ENCODE measurements at places on chromosomes 4 and X. TPM values are rescaled to one million over a fixed set of nuclear protein-coding genes. Genes with fewer than 3 reads are reported as not detected.

DNA sequence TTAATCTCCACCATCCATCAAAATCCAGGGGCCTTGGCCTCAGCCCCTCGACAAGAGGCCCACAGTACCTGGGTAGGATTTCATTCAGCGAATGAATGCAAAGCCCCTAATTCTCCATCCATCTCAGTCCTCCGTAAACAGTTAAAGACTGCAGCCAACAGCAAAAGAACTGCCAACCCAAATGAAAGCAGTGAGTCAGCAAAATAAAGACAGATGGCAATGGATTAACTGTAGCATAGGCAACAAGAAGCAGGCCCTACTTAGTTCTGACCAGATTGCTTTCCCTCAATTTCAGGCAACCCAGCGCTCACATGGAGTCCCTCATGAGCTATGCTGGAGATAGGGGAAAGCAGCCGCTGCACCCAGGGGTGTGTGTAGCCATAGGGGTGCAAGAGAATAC, 21.4 kb downstream of the PLAC1 start:
- no peak for DNase-seq

DNA sequence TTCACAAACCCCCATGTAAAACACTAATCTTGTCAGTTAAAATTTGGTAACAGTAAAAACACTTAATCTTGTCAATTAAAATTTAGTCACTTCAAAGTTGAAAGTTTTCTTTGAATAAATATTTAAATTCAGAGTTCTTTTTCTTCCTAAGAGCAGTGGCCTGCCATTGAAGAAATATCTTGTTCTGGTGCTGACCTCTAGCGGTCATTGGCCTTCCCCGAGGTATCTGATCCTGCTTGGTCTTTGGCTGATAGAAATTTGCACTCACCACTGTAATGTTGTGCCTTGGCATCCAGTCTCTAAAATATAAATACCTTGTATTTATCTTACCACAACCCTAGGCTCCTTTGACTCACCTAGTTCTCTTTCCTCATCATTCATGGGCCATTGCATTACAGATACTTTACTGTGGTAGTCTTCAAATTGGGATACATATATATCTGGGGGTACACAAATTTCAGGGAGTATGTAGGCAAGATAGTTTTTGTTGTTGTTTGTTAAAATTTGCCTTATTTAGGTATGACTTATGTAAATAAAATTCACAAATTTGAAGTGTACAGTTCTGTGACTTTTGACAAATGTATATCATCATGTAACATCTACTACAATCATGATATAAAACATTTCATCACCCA, 6.7 kb upstream of the ART3 start:
- DNase-seq: peak; percentile 39

- DNase-seq: no peak
Observed at GRCh38 chr4:37762294-37762990, 64.0 kb upstream of the PGM2 start.

GRCh38 chr4:5381961-5382441, 326.4 kb downstream of the EVC2 start:
- DNase-seq: no peak

GRCh38 chr4:67810011-67810410, 55.8 kb upstream of the GNRHR start:
- DNase-seq: no peak

DNA sequence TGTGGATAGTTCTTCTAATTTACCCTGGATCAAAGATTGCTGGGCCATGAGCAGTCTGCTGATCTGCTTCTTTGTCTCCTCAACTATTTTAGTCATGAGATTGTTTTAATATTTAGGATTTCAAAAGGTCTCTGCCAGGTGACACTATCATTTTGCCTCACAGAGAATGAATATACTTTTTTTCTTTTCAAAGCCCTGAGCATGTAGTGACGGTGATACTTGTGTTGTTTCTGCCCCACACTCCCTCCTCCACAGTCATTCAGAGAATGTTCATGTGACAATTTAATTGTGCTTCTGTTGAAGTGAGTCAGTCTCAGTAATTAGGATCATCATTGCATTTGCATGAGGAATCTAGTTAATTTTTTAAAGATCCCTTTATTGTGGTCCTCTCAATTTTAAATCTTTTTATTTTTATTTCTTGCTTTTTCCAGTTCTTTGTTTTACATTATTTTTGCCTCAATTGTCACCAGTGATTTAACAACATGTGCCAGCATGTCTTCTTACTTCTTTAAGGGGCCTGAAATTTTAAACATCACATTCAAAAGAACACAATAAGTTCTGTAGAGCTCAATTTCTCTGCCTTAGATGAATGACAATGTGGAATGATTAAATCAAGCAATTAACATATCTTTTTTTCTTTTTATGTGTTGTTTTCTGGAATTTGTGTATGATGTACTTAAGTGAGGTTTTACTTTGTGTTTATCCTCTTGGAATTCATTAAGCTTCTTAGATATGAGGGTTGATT, 12.3 kb downstream of the MMRN1 start:
- no peak for DNase-seq

DNA sequence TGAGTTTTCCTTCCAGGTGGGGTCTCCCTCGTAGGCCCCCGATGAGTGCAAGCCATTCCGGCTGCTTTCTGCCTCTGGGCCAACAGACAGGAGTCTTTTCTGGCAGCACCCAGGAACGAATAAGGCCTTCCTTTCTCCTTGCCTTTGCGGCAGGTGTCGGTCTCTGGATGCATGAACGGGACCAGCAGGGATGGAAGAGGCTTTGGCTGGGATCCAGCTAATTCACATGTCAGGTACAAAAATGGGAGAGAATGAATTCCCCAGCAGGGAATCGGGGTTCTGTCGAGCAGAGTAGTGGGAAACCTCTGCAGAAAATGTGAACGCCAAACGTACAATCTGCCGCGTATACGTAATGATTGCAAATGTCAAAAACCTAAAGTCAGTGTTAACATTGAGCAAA, 146.1 kb upstream of the TBL1X start:
- no peak for DNase-seq

GRCh38 chr4:55014876-55015275, 110.5 kb downstream of the KDR start:
- no peak for DNase-seq

- no peak for DNase-seq
Observed at GRCh38 chrX:153934762-153935325, at the start of gene NAA10. NAA10 (minus strand) TSS chrX:153935037; CDS start chrX:153934904, 133 bp downstream.

DNA sequence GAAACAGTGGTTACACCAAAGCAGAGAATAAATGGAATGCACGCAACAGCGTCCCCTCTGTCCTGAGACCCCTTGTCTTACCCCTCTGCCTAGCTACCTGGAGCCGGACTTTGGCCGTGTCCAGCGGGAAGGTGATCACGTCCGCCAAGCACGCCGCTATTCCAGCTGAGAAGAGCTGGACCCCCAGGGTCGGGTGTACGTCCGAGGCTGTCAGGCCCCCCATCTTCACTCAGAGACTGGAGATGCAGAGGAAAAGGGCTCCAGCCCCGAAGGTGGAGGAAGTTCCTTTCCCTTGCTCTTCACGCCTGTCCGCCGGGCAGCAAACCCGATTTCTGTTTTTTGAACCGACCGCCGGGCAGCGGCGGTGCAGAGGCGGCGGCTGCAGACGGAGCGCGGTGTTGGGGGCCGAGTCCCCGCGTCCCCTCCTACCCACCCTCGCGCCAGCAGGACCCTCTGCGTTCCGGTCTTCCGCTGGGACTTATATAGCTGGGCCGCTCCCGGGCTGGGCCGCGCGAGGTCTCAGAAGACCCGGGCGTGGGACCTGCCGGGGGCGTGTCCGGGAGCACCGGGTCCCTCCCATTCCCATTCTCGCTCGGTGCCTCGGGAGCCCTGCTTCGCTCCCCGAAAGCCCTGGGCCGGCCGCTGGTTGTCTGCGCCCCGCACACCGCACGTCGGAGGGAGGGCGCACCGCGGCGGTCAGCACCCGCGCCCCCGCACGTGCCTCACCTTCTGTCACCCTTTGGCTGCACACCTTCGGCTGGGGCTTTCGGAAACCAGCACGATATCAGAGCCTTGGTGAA, at the start of gene UCP1:
TSS of gene UCP1 (minus strand) at position 455 of the 800 bp plus-strand sequence. CDS start at position 223, 232 bp downstream.
- no peak for DNase-seq

DNA sequence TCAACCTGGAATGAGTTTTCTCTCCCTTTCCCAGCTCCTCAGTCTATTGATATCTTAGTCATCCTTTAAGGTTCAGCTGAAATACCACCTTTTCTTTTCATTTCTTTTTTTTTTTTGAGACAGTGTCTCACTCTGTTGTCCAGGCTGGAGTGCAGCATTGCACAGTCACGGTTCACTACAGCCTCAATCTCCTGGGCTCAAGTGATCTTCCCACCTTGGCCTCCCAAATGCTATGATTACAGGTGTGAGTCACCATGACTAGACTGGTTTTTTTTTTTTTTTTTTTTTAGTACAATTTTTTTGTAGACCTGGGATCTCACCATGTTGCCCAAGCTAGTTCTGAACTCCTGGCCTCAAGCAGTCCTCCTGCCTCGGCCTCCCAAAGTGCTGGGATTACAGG, 28.9 kb downstream of the AFF1 start:
- DNase-seq: no peak

DNA sequence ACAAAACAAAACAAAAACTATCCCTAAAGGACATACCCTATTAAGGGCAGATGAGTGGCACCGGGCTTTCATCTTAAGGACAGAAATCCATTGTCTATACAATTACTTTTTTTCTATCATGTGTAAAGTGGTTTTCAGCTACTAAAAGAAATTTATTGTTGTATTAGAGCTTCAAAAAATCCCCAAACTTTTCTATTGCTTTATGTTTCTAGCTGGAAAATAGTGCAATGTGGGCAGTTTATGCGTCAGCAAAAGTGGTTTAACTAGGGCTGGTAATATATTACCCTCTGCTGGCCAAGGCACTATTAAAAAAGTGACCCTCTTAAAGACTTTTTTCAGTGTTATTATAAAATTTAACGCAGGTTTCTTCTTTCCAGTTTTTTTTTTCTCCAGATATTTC, 15.5 kb upstream of the GPR82 start:
- no peak for DNase-seq

DNA sequence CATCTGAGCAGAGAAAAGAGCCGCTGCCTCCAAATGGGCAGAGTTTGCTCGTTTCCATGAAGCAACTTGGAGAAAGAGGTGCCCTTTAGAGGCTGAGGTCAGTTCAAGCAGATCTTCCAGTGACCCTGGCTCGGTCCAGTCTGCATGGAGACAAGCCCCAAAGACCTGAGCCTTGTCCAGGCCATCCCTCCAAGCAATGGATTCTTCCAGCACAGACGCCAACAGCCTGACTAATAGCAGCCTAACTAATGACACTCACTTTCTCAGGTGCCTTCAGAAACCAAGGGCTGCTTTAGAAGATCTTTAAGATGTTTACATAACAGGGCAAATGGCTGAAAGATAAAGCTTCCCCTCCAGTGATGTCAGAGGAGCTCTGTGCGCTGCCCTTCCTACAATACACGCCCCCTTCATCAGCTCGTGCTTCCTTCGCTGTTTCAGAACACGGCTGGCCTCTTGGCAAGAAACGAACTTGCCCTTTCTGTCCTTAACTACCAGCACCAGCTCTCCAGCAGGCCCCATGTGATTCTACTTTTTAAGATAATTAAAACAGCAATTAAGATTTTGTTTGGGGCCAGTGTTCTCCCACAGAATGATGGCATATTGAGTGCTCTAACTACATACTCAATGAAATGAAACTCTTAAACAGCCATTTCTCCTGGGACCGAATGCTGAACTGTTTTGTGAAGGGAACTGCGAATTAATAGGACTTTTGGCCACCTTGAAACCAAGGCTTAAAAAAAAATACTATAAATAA, 119.0 kb downstream of the GPR143 start:
- DNase-seq: no peak

- DNase-seq: no peak
Observed at GRCh38 chr4:83267121-83267829, 17.3 kb downstream of the COQ2 start.

DNA sequence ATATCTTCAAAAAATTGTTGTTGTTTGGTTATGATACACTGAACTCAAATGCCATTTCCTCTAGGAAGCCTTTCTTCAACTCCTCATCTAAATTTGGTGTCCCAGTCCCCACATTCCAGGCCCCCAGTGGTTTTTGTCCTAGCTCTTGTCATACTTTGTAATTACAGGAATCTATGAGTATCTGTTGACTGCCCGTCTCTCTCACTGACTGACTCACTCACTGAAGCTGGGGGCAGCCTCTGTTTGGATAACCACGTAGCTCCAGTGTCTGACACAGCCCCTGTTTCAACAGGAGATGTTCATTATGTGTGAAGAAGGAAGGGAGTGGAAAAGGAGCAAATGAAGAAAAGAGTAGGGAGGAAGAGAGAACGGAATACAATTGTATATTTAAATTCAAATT, 284.1 kb upstream of the TENM3 start:
- no peak for DNase-seq

- DNase-seq: no peak
Observed at GRCh38 chr4:177051473-177052060, 258.1 kb upstream of the NEIL3 start.

DNA sequence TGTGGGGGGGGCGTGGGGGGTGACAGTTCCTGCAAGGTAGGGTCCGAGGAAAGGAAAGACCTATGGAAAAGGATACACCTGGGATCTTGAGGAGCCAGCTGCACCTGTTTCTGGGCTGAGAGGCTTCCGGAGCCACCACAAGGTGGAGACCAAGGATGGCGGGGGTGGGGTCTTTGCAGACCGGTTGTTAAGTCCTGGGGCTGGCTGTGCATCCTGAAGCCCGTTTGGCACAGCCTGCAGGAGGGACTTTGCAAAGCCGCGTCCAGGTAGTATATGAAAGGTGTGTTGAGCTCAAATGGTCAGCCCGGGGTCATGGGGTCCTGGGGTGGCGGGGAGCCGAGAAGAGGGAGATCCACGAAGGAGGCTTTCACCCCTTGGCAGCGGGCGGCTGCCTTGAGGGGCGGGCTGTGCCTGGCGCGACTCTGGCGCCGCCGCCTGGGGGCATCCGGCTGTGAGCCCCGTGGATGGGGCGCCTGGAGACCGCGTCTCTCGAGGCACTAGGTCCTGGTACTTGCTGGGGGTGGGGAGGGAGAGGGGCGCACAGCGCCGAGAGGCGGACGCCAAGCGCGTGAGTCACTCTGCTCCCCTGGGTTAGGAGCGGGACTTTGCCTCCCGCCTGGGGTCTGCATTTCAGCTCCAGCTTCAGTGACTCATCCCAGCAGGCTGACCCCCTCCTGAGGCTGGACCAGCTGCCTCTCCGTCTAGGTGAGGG, 58.2 kb upstream of the DYNLT3 start:
- DNase-seq: no peak

Gene STOX2
- 35.7 TPM for total RNA-seq

Gene UCP1
- not detected for total RNA-seq

Gene TMEM271
- 0.21 TPM for total RNA-seq

Gene SPACA5
- not detected for total RNA-seq

Gene HTR2C
- 3.4 TPM for total RNA-seq

Gene CHM
- total RNA-seq: 49.3 TPM

Gene SSX2B
- not detected for total RNA-seq

Gene S100G
- total RNA-seq: not detected

Gene GAGE2A
- not detected for total RNA-seq

Gene ASB11
- 0.74 TPM for total RNA-seq

Gene NMU
- total RNA-seq: 0.79 TPM

Gene ZMAT1
- total RNA-seq: 7.2 TPM

Gene XAGE1A
- total RNA-seq: not detected

Gene TRPC5OS
- total RNA-seq: not detected

Gene MAGEA1
- not detected for total RNA-seq

Gene TSPAN7
- total RNA-seq: 14.1 TPM

Gene CDS1
- total RNA-seq: 5.3 TPM
